Fibroblast of pulmonary artery (primary cell): ENCODE measurements at places on chromosomes 12 and 14.

DNA sequence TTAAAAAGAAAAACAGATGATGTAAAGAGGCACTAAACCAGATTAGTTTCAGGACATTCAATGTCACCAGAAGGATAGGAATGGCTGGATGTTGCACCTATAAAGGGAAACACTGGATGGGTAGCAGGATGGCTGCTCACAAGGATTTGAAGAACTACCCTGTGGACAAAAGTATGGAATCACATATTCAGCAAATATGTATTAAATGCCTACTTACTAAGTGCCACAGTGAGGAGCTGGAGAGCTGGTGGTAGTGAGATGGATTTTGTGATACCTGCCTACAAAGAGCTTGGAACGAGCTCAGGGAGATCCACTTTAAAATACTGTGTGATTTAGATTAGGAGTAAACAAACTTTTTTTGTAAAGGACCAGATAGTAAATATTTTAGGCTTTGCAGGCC, 316.2 kb downstream of the PAWR start:
- no peak for DNase-seq

DNA sequence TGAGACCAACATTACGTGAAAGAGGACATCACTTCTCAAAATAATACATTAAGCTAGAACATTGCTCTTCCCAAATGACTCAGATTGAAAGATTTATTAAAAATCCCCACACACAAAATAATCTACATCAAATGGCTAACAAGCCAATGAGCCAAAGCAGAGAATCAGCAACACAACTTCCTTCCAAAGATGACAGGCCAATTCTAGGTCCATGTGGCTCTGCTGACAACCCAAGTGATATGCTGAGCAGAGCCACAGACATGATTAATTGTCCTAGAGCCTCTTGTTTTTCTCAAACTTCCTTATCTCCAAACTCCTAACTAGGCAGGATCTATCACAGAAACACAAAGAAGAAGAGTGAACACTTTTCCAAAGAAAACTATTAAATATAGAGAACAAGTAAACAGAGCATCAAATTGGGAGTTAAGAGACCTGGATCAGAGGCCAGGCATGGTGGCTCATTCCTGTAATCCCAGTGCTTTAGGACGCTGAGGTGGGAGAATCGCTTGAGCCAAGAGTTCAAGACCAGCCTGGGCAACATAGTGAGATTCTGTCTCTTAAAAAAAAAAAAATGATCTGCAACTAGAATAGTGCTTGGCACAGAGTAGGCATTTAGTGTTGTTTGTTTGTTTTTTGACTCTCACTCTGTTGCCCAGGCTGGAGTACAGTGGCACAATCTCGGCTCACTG, 38.5 kb downstream of the SENP1 start:
- no peak for DNase-seq

- DNase-seq, result peak; percentile 48
Observed at GRCh38 chr14:65224799-65225198, 122.5 kb upstream of the MAX start.

- no peak for DNase-seq
Observed at GRCh38 chr14:105485739-105486162, 935 bp upstream of the CRIP1 start.

- DNase-seq, result no peak
Observed at GRCh38 chr14:100616854-100617409, 29.7 kb upstream of the BEGAIN start.

DNA sequence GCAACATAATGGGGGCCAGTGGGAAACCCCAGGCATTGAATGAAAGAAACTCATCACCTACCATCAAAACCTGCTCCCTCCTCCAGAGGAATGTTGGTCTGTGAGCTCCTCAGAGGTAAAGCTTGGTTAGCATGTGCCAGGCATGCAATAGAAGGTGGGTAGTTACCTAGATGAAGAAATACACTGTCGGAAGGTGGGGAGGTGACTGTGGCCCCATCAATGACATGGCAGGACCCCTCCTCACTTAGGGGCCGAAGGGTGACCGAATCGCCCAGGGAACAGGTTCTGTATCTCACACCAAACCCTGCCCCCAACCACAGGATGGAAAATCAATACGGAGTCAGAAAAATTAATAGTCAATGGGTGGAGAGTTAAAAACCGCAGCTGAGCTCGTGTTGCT, 135.6 kb downstream of the BCL11B start:
- DNase-seq, result no peak

DNA sequence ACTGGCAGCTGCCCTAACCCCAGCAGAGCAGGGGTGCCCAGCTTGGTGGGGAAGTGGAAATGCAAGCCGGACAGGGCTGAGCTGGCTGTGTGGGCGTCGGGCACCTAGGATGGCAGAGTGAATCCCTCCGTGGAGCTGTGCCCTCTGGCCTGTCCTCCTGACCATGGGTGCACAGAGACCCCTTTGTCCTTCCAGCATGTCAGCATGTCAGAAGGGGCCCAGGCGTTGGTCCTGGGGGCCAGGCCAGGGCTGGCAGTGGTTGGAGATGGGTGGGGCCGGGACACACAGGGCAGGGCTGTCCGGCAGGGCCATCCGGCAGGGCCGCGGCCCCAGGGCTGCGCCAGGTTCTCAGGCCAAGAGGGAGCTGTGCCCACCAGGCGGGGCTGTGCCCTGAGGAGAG, 8.8 kb upstream of the TEX22 start:
- DNase-seq, result no peak

GRCh38 chr12:14938301-14938700, at the start of gene ERP27:
TSS of gene ERP27 (minus strand) at chr12:14938537. CDS start at chr12:14938508, 29 bp downstream.
- no peak for DNase-seq
